ENCODE measurements at places on chromosomes 2 and 18.
A peak's percentile ranks its signal among the peaks of the same experiment; 100 is the strongest.

GRCh38 chr18:23927821-23928746 is 86.5 kb upstream of the TTC39C start:
- DNase-seq = no peak

DNA sequence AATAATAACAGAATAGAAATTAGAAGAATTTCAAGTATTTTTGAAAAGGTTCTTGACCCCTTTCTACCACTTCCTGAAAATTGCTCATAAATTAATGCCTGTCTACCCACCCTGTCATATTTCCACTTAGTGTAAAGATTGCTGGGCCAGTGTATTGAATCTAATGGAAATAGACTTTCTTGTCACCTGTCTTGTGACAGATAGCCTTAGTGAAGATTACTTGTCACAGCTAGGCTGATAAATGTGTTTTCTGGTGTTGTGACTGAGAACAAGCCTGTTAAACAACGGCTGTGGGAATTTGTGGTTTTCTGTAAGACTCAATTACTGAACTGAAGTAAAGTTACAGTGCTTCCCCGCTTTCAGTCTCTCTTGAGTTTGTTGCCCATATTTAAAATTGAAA is 37.0 kb downstream of the PIK3C3 start:
- no peak for DNase-seq

DNA sequence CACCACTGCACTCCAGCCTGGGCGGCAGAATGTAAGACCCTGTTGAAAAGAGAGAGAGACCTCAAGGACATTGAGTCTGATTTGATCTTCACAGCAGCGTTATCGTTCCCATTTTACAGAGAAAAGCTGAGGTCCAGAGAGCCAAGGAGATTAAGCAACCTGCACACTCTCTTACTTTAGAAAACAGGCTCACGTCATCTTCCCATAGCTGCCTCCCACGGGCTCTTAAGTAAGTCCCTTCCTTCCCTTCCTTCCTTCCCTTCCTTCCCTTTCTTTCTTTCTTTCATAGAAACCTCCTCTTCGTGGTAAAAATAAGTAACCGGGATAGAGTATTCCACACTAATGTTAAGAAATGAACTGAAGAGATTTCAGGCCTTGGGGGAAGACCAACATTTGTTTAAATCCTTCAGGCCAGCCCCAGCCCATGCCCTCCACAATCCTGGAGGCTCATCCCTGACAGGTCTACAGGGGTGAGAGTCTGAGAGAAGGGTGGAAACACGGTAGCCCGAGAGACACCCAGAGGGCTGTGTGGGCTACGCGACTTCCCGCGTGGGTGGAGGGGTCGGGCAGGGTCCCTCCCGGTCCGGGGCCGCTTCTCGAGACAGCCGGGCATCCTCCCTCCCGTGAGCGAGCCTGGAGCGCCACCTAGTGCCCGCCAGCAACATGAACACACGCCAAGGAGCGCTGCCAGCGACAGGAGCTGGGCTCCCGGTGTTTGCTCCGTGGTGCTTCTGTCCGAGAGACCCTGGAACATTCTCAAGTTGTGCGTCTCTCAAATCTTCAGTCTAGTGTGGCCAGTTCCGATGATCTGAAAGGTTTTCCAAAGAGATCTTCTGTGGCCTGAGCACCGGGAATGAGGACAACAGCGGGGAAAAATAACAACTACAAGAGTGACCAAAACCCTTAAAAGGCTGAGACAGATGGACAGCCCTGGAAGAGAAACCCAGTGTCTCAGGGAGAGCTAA is 160.3 kb downstream of the INO80D start:
- peak; percentile 7 for DNase-seq

DNA sequence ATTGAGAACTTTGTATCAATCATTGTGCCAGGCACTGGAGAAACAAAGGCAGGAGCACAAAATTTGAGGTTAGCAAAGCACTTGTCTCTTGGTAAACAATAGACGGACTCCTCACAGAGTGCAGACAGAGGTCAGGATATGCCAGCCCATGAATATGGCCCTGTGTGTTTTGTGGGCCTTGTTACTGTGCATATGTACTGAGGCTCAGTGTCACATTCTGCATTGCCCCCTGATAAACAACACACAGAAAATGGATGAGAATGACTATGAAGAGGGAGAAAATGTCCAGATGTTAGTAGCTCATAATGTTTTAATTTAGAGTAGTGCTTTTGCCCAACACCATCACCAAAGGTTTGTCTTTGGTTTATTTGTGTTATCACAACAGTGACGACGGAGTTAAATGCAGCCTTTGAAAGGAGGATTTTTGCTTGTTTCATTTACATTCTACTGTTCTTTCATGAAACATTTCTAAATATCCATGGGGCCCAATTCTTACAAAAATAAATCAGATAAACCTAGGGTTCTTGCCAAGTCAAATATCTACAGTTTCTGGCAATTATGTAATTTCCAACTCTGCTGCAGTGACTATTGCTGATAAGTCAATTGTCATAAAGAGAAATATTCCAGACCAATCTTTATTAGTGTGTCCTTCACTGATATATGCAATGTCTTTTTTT is 14.6 kb upstream of the NT5C1B start:
- no peak for DNase-seq

- no peak for DNase-seq
Measured at GRCh38 chr2:222813177-222813843, 47.5 kb upstream of the ACSL3 start.

GRCh38 chr2:10399358-10399757 is 48.8 kb downstream of the ODC1 start:
- no peak for DNase-seq

DNA sequence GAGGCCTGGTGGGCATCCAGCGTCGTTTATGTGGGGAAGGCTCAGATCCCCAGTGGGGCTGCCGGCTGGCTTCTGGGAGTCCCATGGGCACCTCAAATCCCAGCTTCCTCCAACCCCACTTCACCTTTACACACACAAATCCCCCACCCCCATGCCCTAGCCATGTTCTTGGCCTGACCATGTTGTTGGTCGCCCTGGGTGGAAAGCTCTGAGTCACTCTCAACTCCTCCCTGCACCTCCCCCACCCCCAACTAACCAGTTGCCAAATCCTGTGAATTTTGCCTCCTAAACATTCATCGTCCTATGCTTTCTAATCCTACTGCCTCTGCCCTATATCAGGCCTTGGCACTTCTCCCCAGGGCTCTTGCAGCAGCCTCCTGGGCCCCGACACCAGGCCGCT is 6.4 kb downstream of the TNS1 start:
- DNase-seq = no peak

- no peak for DNase-seq
Measured at GRCh38 chr2:22952656-22953225, 432.2 kb upstream of the KLHL29 start.

DNA sequence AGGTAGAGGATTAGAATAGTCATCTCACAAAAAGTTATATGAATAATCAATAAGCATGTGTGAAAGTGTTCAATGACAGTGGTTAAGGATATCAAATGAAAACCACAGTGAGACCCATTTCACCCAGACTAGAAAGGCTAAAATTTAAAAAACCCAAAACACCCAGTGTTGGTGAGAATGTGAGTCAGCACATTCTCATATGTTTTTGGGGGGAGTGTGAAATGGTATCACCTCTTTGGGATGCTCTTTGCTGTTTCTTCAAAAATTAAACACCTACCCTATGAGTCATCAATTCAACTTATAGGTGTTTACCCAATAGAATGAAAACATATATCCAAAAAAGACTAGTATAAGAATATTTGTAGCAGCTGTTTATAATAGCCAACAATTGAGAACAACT is 69.8 kb downstream of the MAP3K20 start:
- DNase-seq = no peak

DNA sequence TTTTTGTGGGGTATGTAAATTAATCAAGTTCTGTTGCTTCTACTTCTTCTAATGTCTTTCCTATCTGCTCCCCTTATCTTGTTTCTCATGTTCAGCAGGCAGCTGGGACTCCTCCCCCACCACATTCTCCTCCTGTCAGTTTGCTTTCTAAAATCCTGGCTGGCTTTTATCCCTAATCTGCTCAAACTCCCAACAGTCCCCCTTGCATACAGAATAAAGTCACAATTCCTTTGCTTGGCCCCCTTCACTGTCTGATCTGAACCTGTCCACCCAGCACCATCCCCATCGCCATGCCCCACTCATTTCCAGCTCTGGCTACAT is 2.2 kb downstream of the CFAP221 start:
- no peak for DNase-seq

DNA sequence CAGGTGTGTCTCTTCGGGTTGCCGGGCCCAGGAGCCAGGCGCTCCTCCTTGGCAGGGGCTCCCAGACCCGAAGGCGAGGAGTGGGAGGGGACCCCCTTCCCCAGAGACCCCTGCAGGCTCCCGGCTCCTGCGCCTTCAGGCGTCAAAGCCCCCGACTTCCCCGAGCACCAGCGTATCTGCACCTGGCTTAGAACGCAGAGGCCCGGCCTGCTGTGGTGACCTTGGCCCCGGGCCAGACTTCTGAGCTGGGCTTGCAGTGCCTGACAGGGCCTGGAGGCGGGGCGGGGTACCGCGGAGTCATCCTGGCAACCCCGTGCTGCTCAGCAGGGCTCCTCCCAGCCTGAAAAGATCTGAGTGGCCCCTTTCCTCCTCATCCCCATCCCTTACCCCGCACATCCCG is 27.0 kb downstream of the SKA1 start:
- no peak for DNase-seq

DNA sequence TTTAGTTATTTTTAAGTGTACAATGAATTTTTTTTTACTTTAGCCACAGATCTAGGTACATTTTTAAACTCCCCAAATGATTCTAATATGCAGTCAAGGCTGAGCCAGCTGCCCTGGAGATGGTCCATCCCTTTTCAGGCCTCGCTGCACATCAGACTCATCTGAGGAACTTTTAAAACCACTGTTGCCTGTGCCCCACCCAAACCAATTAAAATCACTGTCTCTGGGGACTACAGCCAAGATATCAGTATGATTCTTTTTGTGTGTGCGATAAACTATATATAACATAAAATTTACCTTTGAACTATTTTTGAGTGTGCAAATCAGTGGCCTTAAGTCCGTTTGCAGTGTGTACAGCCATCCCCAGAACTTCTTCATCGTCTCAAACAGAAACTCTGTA is 9.1 kb upstream of the MALT1 start:
- DNase-seq = no peak

DNA sequence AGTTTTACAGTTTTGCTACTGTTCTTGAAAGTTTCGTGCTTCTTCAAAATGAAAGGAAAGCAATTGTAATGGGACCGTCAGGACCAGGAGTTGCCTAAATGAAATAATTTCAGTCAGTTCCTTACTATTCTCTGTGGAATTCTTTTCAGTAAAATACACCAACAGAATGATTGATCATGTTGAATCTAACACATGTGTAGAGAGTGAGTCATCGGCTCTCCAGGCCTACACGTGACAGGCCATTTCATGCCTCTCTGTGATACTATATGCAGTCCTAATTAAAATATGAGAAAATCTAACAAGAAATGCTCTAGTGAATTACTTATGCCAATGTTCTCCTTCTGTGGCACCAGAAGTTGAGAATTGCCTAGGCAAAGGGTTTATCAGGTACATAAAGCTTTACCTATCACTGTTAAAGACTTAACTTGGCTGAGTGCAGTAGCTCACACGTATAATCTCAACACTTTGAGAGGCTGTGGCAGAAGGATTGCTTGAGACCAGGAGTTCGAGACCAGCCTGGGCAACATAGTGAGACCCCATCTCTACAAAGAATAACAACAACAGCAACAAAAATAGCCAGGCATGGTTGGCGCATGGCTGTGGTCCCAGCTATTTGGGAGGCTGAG is 199.4 kb downstream of the LRRTM1 start:
- DNase-seq = no peak

- DNase-seq = no peak
Measured at GRCh38 chr2:27870724-27871123, 19.5 kb downstream of the RBKS start.

DNA sequence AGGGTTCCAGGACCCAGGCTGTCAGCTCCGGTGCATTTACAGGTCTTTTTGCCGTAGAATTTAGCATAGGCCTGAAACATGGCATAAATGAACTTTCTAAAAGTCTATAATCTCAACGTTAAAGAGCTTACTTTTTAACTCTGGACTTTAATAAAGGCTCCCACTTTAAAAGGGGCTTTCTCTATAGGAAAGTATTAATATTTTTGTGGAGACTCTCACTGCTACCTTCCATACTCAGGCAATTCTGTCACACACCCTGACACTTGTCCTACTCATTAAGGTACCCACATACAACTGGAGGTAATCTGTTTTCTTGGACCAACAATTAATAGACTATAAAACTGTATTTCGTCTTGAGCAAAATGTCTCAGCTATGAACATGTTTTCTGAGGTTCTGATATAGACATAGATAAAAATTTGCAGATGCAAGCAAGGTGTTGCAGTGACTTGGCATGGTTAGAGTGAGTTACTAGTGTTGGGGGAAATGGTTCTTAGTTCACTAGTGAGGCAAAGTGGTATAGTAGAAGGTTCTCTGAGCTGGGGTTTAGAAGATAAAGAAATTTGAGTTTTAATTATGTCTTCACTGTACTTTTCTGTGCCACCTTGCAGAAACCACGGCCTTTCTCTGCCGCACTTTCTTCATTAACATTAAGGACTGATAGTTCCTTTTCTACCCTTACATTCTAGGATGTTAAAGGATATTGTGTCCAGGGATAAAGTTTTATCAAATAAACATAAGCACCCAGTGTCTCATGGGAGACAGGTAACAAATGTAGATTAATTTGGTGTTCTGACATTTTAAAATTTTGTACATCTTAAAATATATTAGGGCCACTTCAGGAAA is 10.8 kb upstream of the NR4A2 start:
- no peak for DNase-seq

DNA sequence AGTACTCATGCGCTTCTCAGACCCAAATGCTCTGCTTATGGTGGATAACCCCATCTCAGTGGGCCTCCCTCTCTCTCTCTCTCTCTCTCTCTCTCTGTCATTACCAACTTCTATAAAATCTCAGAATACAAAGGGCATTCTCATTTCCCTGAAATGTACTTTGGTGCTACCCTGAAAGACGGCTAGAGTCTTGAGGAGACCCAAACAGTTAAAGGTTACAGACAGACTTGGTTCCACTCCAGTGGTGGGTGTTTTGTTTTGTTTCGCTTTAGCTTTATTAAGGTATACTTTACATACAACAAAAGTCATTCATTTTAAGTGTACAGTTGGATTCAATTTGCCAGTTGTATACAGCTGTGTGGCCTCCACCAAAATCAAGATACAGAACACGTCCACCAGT is 60.9 kb downstream of the BCL11A start:
- DNase-seq = no peak

- no peak for DNase-seq
Measured at GRCh38 chr2:140348826-140349225, 1568.6 kb upstream of the NXPH2 start.

DNA sequence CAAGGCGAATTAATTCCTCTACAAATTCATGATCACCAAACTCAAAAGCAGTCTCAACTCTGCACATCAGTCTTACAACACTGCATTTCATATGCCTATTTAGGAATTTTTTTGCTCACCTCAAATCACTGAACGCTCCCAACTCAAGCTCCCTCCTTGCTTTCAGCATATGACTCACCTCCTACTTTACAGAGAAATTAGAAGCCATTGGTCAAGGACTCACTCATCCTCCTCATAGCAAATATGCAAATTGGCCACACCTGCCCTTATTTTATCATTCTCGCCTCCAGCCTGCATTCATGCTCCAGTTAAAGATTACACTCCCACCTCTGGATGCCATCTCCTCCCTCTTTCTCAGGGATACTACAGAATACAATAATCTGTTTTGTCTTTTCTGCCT is 148.8 kb downstream of the MBD2 start:
- DNase-seq = no peak

Data from esophagus squamous epithelium (tissue), 5 donors.